ENCODE measurements at places on chromosomes 12 and 14.

DNA sequence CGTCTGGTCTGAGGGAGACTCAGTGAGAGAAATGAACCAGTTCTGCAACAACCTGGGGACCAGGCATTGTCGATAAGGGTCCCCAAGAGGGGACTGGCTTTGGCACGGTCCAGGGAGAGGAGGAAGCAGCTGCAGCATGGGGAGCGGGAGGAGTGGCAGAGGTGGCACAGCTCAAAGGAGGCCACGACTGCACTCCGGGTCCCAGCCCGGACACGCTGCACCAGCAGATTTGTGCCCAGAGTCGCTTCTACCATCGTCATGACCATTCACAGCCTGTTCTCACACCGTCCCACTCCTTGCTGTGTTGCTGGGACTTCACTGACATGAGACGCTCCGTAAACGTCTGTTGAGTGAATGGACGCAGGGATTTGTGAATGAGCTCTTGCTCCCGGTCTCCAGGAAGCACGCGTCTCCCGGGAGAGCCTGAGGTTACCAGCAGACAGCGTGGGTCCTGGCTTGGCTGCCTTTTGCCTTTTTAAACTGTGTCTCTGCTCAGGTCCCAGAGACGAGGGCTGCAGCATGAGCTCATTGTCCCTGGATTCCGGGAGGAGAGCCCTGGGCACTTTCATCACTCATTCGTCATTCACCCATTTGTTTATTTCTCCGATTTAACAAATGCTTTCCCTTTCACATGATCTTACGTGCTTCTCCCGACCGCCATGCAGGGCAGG lies 137.0 kb downstream of the PIWIL1 start:
- peak; percentile 69 for DNase-seq

DNA sequence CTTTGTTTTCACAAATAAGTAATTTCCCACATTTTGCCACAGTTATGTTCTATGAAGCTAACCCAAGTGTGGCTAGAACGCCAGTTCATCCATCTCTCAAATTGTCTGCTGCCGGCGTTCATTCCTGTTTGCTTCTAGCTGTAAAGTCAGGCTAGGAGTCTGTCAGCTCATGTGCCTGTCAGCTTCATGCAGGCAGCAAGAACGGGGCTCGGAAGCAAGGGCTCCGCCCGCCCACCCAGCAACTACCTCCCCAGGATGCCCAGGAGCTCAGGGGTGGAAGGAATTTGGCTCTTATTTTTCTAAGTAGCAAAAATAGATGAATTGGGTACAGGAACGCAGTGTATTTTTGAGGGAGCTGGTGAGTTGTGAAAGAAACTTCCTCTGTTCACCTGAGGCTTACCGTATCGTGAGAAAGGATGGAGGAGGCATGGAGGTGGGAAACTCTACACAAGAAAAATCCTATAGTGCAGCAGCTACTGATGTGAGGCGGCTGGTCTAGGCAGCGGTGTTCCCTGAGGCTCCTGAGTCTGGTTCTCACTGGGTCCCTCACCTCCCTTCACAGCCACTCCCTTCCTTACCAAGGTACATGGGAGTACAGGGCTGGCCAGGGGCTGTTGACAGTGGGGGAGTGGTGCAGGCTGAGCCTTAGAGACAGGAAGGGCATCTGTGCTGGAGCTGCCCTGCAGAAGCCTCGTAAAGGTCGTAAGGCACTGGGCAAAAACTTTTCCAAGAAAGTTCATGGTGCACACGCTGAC lies 54.5 kb upstream of the AMN start:
- no peak for DNase-seq

DNA sequence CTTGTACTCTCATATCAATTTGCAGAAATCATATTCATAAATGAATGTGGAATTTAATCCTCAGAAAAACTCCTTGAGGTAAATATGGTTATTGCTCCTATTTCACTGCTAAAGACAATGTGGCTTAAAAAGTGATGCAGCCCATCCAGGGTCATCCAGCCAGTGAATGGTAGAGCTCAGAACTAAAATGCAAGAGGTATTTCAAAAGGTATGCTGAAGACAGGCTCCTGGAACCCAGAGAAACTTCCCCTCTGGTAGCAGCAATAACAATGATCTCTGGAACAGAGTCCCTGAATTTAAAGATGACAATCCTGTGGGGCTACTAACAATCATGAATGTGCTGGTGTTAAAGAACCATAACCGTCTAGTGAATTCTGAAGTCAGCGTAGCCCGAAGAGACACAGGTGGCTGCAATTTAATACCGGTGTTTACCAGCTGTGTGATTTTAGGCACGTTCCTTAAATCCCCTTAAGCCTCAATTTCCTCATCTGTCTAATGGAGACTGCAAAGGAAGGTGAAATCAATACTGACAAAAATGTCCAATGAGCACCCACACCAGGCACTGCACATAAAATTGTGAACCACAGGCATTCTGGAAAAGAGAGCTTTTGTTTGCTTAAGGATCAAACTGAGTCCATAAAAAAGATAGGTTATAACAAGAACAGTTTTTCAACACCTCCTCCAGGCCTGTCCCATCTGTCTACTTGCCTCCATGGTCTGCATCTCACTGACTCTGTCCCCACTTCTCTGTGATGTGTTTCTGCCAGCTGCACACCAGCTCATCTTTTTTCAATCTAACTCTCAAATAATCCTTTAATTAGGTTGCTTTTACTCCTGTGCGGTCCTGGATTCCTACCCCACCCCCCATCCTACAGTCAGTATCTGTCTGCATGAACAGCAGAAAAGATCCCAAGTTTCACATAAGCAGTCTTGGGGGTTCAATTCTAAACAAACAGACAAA lies 10.5 kb downstream of the TM7SF3 start:
- no peak for DNase-seq

DNA sequence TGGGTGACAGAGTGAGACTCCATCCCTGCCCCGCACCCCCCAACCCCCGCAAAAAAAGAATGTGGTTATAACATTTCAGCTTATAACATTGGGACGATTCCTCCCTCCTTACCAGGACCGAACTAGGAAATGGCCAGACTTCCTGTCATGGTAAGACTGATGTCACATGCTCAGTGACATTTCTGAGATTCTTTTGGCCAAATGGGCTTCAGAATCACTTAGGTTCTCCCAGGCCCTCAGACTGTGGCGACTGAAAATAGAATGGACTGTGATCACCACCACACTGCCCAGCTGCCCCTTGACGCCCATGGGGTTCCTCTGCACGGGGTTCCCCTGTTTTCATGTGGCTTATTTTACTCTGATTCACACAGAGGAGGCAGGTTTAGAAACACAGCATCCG lies 115.0 kb upstream of the EVL start:
- no peak for DNase-seq

DNA sequence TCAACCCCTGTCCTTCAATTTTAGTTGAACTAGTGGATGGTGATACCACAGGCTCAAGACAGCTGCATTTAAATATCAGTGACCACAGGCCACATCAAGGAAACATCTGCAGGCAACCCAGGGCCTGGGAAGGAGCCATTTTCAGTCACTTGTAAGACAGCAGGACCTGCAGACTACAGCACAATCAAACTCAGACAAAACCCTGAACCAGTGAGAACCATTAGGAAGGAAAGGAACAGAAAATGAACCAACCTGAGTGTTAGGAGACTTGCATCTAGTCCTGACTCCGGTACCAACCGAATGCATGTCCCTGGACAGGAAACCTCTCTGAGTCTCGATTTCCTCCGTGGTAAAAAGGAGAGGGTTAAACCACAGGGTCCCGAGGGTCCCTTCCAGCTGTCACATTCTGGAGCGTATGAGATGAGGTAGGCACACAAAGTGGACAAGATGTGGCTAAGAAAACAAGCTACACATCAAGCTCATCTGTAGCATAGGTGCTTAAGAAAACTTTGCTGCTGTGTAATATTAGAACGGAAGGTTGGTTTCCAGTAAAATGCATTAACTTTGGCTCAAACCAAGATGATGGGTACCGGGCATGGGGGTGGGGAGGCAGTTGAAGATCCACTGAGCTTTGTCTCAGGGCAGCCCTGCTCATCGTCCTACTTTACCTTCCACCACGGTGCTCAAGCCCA lies 1.6 kb upstream of the CDKN1B start:
- no peak for DNase-seq

DNA sequence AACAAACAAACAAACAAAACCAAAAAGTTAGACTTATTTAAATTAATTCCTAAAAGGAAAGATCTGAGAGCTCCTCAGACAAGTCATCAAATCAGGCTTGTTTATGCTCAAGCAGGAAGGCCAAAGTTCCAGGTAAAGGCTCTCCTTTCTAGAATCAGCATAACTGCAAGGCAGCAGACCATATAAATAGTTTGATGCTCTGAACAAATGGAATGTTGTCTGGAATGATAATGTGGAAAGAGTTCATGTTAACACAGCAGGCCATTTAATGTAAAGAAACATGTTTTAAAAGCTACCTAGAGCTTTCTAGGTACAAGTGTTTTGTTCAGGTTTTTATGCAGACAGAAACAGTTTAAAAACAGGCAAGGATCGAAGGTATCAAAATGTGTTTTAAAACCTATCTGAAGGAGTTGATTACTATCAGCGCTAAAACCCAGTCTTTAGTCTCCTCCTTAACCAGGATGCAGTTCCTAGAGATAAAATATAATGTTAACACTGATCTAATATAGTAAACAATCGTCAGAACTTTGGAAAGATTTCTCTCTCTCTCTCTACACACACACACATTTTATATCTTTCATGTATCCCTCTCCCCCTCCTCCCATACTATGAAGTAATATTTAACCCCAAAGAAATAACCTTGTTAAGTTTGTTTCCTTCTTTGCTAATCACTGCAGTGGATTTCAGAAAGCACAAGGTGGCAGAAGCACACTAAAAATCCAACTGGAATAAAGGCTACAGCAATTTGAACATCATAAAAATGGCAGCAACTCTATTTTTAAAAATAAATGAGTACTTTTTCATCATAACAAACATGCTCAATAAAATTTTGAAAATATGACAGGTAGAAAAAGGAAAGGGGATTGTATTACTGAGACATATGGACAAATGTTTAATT lies 135.5 kb downstream of the PAWR start:
- no peak for DNase-seq
